ENCODE measurements at places on chromosomes 1 and 21. TPM values are rescaled to one million over a fixed set of nuclear protein-coding genes. Genes with fewer than 3 reads are reported as not detected.

- DNase-seq = no peak
- no peaks in the 10 kb centered on the region for H3K36me3 ChIP-seq
- H3K27ac ChIP-seq = no peak overlapping the region
- no peak overlapping the region for H3K4me3 ChIP-seq
- H3K4me1 ChIP-seq = peaks cover 10% of the 10 kb centered on the region
Measured at GRCh38 chr1:212477680-212478466, 45.2 kb downstream of the NENF start.

PRR9 gene
- not detected for total RNA-seq

DNA sequence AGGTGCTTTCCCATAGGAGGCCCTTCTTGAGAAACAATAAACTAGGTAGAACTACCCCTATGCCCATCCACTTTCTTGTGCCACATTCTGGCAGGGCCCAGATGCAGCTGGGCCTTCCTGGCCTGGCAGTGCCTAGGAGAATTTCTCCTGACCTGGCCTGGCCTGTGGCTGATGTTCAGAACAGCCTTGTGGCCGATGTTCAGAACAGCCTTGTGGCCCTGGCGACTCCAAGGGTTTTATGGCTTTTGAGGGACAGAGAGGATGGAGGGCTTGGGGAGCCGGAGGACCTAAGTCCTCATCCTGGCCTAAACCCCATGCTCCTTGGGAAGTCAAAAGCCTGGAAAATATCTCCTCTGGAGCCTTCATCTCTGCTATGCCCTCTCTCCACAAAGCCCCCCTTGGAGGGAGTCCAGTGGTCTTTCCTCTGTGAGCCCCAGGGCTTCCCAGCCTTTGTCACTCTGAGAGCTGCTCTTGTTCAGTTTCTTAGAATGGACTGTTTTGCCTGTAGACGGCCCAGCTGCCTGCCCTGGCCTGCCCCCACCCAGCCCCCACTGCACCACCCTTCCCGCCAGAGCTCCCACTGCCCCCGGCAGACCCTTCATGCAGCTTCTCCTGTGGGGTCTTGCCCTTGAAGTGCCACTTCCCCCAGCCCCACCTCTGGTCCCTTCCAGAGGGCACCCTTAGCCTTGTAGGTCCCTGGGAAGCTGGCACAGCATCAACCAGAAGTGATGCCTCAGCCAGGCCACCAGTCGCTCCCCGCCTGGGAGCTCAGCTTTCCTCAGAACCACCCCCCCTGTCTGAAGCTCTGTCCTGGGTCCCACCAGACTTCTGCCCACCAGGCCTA lies 7.0 kb downstream of the GPR37L1 start:
- no peak for DNase-seq
- no peaks in the 10 kb centered on the region for H3K36me3 ChIP-seq
- no peak overlapping the region for H3K27ac ChIP-seq
- no peaks in the 10 kb centered on the region for H3K27me3 ChIP-seq
- no peak overlapping the region for H3K4me3 ChIP-seq

DNA sequence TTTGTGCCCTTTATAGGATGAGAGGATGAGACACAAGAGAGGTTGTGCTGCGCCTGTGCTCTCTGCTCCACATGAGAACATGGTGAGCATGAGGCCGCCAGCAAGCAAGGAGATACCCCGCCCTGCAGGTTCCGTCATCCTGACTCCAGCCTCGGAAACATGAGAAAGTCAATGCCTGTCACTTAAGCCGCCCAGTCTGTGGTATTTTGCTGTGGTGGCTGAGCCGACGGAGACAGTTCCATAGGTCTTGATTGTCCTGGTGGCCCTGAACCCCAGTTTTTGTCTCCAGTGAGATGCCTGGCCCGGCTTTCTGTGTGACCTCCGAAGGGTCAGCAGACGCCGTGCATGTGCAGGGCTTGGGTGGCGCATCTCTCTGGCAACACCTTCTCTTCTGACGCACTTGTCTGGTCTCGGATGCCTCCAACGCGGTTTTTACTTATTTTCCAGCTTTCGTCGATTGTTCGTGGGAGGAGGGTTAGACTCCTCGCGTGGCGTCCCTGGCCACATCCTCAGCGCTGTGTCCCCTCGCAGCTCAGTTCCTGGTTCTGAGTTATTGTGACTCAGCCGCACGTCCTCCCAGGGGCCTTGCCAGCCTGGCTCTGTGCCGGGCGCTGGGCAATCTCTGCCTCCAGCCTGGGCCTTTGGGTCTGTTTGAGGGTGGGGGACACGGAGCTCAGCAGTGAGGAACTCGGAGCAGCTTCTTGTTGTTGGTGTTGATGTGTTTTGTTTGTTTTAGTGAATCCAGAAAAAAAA lies 70.0 kb downstream of the FAAP20 start:
- H3K27ac ChIP-seq = no peak overlapping the region
- DNase-seq = no peak
- H3K27me3 ChIP-seq = no peaks in the 10 kb centered on the region
- H3K36me3 ChIP-seq = no peaks in the 10 kb centered on the region
- no peak overlapping the region for H3K4me3 ChIP-seq
- H3K4me1 ChIP-seq = no peaks in the 10 kb centered on the region

FNDC7 gene
- total RNA-seq = not detected

WNT3A gene
- 0.12 TPM for total RNA-seq
